ENCODE measurements at places on chromosomes 1 and 21.

- DNase-seq, result no peak
Measured at GRCh38 chr1:244214009-244214967, 163.2 kb downstream of the ZBTB18 start.

DNA sequence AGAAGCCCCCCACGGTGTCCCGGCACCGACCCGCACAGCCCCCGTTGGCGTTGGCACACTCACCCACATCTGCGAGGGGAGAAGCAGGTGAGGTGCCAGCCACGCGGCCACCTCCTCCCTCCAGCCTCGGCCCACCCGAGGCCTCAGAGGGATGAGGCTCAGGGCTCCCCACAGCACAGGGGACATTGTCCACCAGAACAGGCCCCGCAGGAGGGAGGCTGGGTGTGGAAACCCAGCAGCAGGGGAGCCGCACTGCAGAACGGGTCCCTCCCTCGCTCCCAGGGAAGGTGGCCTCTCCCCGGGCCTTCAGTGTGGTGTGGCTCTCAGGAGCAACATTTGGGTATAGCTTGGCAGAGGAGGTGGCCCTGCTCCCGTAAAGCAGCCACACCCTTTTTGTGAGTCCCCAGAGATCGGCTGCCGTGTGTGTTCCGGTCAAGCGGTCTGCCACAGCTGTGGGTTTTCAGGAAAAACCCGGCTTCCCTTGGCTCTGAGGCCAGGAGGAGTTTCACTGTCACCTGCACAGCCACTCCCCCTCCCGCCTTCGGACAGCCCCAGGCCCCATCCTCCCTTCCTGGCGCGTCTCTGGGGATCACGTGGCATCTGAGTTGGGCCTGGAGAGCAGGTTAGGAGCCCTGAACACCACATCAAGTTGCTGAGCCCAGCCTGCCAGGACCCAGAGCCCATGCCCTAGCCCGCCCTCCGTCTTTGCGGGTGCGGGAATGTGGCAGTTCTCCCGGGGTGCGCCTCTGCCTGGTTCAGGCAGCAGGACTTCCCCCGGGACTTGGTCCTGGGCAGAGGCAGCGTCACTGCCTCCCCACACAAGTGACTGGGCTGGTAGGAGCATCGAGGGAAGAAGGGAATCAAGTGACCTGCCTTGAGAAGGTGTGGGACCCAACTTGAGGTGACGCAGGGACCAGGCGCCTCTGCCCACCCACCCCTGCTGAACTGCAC, 64.0 kb downstream of the MEGF6 start:
- no peak for DNase-seq

- no peak for DNase-seq
Measured at GRCh38 chr1:209774592-209774991, 9.8 kb downstream of the C1orf74 start.

DNA sequence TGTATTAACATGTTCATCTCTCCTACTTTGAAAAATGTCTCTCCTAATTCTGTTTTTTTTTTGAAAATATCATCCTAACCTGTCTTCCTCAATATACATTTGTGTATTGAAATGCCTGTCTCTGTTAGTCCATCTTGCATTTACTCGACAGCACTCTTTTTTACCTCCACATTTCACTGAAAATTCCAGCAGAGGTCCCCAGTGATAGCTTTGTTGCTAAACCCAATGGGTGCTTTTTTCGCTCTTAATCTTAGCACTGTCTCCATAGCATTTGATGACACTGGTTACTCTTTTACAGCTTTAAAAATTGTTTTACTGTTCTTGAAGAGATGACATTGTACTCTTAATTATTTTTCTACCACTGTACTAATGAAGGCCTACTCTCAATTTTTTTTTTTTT, 10.8 kb downstream of the OSBPL9 start:
- DNase-seq, result no peak

- DNase-seq, result no peak
Measured at GRCh38 chr1:11214698-11215380, 25.7 kb downstream of the ANGPTL7 start.

DNA sequence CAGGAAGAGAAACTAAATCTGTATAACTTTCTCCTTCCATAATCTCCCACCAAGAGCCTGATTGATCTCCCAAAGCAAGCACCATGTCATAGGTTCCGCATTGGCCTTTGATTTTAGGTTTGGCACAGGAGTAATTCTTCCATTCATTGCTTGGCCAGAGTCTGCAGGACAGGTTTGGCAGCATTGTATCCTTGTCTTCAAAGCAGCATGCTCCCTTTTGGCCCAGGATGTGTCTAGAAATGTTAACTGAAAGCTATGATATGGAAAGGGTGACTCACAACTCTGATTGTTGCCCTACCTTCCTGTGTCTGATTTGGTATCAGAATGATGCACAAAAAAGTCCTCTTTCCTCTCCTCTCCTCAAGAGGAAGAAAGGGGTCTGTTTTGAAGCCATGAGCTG, 824.3 kb upstream of the PRMT6 start:
- no peak for DNase-seq

- no peak for DNase-seq
Measured at GRCh38 chr1:166489356-166489669, 322.5 kb upstream of the FAM78B start.

- DNase-seq, result no peak
Measured at GRCh38 chr21:35976481-35976880, 83.8 kb downstream of the SETD4 start.
